ENCODE measurements at places on chromosomes 12 and 14.

DNA sequence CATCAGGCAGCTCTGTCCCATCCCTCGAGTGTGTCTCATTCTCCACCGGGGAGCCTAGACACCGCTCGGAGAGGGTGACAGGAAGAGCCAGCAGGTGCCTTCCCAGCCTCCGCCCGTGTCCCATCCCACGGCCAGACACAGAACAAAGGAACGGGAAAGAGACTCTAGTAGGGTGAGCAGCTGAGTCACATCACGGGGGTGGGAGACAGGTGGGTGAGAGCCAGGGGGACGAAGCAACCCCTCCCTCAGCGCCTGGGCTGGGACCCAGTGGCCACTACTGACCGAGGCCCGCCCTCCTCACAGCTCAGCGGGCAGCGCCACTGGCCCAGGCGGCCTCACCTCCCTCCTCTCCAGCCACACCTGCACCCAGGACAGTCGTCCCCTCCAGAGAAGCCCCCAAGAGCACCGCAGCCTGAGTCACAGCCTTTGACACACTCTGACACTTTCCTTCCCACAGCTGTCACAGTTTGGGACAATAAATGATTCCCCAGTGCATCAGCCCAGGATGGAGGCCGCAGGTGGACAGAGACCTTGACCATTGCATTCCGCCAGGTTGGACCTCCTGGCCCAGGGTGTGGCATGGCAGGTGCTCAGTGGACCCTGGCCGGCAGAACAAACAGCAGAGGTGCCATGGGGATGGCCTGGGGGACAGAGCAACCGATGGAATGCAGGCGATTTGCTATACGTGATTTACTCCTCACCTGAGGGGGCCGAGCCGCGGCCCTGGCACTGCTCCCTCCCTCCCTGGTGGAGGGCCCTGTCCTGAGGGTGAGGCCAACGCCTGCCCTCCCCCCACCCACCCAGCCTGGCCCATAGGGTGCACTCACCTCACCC lies 45.4 kb upstream of the GALNT9 start:
- no peak for ATAC-seq

DNA sequence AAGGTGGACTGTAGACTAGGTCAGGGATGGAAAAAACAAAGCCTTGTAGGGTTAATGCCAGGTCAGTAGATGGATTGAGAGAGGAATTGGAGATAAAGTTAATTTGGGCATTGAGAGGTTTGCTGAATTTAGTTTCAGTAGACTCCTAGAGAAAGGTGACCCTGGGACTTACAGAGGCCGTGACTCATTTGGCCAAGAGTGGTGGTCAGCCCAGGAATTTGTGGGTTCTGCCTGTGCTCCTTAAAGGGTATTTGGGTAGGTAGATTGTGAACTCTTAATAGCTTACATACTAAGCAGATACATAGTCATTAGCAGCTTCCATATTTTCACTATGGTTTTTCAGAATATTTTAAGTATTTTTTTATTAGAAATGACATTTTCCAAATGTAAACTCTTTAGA lies 21.8 kb downstream of the PLEKHA5 start:
- no peak for ATAC-seq

DNA sequence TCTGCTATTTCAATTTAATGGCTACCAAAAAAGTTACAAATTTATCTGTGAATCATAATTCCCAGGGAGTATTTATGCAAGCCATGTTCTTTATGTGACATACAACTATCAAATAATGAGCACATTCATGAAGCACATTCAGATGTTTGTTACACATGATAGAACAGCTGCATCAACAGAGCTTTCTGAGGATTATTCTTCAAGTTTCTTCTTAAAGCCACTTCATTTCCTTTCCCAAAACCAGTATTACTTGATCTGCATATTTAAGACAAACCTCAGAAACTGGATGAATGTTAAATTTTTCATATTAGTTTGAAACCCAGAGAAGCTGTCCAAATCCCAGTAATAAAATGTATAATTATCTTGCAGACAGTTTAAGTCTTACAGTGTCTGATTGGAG lies 73.6 kb upstream of the SOX5 start:
- no peak for ATAC-seq

- ATAC-seq = peak; percentile 63
These were observed 117.7 kb upstream of the C14orf180 start for GRCh38 chr14:104461676-104462449.

GRCh38 chr14:51331486-51332367 lies 91.7 kb downstream of the TMX1 start:
- peak; percentile 20 for ATAC-seq

DNA sequence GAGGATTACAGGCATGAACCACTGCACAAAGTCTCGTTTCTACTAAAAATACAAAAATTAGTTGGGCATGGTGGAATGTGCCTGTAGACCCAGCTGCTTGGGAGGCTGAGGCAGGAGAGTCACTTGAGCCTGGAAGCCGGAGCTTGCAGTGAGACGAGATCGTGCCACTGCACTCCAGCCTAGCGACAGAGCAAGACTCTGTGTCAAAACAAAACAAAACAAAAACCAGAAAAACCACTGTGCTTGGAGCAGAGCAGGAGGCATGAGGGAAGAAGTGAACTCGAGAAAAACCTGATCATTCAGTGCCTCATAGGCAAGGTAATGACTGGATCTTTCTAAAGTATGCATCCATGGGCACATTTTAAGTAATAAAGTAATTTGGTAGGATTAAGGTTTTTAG lies 487.8 kb downstream of the KCNH5 start:
- ATAC-seq = no peak

GRCh38 chr14:65574611-65575010 lies 162.1 kb downstream of the FUT8 start:
- ATAC-seq = no peak

- no peak for ATAC-seq
These were observed 9.9 kb downstream of the PIWIL1 start for GRCh38 chr12:130347588-130347987.

GRCh38 chr12:55002355-55002754 lies 17.4 kb upstream of the NEUROD4 start:
- ATAC-seq = no peak

GRCh38 chr14:50768680-50769079 lies 62.3 kb downstream of the NIN start:
- peak; percentile 32 for ATAC-seq

GRCh38 chr12:67484791-67485480 lies 163.6 kb upstream of the DYRK2 start:
- no peak for ATAC-seq

- no peak for ATAC-seq
These were observed 29.1 kb upstream of the AEBP2 start for GRCh38 chr12:19410211-19410610.

DNA sequence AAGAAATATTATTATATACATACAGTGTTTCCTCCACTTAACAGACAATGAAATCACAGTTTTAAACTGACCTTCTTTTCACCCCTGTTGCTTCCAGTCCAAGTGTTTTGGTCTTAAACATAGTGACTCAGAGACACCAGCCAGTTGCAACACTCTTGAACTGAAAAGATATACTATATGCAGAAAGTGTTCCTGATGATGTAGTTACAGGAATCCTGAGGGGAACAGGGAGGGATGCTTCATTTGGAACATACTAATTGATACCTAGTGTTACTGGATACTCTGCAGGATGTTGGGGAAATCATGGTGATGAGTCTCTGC lies 420.8 kb downstream of the CCDC91 start:
- ATAC-seq = no peak

DNA sequence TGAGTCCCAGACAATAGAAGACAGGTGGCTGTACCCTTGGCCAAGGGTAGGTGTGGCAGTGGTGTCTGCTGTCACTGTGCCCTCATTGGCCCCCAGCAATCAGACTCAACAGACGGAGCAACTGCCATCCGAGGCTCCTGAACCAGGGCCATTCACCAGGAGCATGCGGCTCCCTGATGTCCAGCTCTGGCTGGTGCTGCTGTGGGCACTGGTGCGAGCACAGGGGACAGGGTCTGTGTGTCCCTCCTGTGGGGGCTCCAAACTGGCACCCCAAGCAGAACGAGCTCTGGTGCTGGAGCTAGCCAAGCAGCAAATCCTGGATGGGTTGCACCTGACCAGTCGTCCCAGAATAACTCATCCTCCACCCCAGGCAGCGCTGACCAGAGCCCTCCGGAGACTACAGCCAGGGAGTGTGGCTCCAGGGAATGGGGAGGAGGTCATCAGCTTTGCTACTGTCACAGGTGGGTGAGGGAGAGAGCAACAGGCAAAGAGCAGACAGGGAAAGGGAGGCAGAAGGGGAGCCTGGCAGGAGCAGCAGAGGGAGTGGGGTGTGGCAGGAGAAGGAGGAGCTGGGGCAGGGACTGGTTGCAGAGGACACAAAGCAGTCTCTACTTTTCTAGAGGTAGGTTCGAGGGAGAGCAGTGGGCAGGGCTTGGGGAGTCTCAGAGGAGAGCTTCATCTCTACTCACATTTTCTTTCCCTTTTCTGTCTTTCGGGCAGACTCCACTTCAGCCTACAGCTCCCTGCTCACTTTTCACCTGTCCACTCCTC lies 452 bp downstream of the INHBE start:
- no peak for ATAC-seq

- no peak for ATAC-seq
These were observed 4.5 kb downstream of the RPS26 start for GRCh38 chr12:56046027-56046780.

DNA sequence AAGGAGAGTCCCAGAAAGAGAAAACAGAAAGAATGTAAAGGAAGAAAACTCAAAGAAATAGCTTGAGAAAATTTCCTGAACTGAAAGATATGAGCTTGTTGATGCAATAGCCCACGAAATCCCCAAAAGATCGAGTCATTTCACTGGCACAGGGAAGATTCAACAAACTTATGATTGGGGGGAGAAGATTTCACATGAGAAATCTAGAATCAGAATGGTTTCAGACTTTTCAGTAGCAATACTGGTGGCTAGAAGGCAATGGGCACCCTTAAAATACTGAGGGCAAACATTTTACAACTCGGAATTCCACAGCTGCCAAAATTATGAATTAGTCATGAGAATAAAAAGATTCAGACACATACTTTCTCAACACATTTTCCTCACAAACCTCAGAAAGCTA lies 8.9 kb upstream of the KRT7 start:
- no peak for ATAC-seq

DNA sequence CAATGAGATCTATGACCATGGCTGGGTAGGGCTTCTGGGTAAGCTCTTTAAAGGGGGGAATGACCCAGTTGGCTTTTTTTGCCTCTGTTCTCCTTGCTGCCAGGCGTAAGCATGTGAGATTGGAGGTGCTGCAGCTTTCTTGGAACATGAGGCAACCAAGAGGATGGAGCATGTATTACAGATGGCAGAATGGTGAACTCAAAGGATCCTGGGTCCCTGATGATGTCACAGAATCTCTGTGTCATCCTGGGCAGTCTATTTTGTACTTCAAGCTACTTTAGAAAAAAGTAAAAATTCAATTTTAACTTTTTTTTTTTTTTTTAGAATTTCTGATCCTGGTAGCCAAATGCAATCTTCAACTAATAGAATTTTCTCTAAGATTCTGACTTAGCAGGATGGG lies 8.0 kb downstream of the KRT82 start:
- ATAC-seq = no peak

DNA sequence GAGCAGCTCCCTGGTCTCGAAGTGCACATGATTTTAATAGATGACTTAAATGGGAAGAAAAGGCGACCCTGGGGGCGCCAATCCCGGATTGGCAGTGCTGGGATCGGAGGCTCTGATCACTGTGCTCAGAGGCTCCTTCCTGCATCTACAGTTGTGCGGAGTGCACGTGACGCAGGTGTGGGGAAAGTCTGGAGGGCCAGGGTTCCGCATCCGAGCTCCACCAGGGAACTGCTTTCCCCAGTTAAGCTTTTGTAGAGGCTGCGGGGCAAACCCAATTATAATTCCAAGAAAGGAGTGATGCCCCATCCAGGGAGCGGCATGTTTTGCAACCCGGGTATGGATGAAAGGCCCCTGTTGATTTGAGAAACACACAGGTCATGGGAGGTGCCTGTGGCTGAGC lies 36.5 kb downstream of the ELK3 start:
- no peak for ATAC-seq

DNA sequence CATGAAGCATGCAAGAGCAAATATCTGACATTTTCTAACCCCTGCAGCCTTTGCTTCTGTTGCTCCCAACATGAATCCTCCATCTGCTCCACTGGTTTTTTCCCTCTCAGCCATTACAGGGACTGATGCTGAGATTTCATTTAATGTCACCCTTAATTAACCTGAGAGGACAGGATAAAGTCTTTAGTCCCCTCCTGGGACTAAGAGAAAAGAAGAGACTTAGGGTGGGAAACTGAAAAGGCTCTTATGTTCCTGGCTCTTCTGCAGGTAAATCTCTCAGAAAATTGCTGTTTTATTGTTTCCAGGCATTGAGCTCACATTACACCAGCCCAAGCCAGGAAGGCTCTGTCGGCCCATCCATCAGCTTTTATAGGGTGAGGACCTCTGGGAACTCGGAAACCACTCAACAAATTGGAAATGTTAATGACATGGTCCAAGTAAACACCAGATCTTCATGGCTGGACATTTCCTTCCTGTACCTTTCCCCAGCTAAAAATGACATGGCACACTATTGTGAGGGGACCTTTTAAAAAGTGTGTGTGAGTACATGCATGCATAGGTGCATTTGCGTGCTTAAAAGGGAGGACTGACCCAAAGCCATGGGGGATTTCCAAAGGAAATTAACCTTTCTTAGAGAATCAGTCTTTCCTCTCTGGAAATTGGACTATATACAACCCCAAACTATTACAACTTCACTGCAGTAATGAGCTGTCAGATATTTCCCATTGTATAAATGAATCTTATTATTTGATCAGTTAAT lies 408.1 kb upstream of the TMTC1 start:
- ATAC-seq = peak; percentile 65

DNA sequence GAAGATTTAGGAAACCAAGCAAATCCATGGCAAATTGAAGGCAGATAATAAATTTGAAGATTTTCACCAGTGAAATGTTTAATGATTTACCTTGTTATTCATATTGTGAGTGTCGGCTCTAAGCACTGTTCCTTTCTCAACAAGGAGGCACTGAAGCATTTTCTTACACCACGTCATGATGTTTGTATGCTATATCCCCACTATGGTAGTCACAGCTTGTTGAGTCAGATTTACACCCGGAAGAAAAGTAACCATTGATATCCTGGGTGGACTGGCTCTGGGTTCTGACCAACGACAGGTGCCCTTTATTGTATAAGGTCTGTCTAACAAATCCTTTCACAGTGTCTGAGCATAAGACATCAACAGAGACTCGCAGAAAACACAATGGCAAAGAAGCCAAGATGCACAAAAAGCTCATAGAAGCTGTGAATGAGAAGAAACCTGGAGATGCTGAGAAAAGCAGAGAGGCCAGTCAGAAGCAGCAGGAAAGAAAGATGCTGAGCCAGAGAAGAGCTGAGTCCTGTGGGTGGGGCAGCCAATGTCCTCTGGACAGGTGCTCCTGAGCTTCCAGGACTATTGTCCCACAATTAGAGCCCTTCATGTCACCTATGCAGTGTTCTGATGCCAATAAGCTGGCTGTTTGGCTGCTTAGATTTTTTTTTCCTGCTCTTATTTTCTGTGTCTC lies 49.7 kb upstream of the ARHGAP5 start:
- no peak for ATAC-seq

GRCh38 chr12:67039995-67040860 lies 228.9 kb upstream of the CAND1 start:
- ATAC-seq = no peak

Measured in motor neuron (in vitro differentiated cells).